ENCODE measurements at places on chromosomes 7 and 10.

- no peak for DNase-seq
Observed at GRCh38 chr7:72286519-72286918, 125.6 kb downstream of the CALN1 start.

DNA sequence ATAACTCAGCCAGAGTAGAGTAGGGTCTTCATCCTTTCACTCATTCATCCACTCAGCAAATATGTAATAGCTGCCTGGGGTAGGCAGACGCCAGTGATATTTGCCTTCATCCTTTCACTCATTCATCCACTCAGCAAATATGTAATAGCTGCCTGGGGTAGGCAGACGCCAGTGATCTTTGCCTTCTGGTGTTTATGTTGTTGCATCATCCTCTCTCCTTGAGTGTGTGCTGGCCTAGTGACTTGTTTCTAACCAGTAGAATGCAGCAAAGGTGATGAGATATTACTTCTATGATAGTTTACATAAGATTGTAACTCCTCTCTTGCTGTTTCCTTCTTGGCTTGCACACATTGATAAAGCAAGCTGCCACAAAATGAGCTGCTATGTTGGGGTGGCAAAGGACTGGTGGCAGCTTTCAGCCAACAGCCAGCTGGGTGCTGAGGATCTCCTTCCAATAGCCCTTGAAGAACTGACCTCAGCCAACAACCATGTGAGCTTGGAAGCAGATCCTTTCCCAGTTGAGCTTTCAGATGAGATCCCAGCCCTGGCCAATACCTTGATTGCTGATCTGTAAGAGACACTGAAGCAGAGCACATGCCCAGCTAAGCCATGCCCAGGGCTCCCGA lies 23.2 kb upstream of the MTPN start:
- no peak for DNase-seq

GRCh38 chr7:6228361-6229229 lies 43.8 kb downstream of the CYTH3 start:
- DNase-seq: no peak

DNA sequence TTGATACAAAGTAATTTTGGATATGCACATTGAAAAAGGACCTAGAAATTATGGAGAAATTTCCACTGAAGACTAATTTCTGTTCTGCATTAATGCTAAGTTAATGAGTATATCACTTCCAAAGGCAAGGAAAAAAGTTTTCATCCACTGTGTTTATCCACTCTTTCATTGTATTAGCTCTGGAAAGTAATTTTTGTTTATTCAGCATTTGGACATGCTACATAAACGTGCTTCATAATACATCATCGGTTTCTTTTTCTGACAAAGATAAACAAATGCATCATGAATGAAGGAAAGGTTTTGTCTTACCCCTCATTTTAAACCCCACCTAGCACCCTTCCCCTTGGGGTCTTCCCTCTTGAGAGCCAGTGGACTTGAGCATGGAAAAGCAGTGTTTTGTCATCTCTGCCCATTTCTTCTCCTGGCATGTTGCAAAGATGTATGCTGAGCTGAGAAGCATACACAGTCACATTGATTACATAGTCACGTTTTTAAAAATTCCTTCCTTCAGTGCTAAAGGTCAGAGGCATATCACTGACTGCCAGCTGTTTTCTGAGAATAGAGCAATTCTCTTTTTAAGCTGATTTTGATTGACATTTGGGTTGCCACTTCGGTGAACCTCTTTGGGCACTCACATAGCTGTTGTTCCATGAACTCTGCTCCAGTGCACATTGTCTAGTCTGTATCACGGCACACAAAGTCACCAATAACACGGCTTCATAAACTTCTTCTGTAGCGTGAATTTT lies 65.9 kb upstream of the C7orf33 start:
- DNase-seq: no peak

GRCh38 chr10:112579578-112579977 lies 132.6 kb downstream of the VTI1A start:
- no peak for DNase-seq

- DNase-seq: no peak
Observed at GRCh38 chr7:45919993-45920459, 1.0 kb downstream of the IGFBP3 start.

GRCh38 chr10:36448760-36449691 lies 676.4 kb upstream of the ANKRD30A start:
- no peak for DNase-seq

DNA sequence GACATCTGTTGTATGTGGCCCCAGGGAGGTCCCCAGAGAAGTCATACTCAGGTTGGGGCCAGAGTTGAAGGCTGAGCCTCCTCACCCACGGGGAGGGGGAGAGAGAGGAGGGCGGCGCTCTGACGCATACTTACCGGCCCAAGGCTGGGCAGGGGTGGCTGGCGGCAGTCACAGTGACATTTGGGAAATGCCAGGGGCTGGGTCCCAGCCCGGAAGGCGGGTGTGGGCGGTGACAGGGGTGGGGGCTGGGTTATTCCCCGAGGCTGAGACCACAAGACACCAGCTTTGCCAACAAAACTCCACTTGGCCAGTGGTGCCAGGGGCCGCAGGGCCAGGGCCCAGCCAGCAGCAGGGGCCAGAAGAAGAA lies 41.1 kb downstream of the RASGEF1A start:
- no peak for DNase-seq

DNA sequence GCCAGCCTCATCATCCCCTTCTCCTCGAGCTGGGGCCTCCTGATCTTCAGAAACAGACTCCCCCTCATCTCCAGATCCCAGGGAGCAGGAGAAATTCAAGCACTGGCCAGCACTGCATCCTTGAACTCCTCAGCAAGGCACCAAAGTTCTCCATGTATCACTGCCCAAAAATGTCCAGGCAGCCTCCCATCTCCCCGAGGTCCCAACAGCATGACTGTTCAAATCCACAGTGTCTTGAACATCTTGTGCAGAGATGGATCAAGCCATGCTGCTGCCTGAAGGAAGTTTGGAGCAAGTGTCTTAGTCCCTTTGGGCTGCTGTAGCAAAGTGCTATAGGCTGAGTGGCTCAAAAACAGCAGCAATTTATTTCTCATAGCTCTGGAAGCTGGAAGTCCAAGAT lies 115.5 kb upstream of the GALNT17 start:
- no peak for DNase-seq

DNA sequence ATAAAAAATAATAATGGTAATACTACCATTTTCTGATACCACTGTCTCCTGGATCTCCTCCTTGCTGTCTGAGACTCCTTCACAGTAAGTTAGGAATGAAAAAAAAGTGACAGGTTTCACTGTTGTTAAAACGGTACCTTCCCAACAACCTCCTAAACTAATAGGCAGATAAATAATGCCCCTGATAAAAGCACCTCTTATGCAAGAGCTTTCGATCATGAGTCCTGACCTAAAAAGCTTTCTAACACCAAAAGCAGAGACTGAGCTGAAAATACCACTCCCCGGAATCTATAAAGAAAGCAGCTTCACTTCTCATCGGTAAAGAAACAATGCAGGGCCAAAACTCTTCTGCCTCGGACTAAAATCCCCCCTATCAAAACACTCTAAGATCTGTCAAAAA lies 14.5 kb downstream of the PARD3 start:
- no peak for DNase-seq

- DNase-seq: no peak
Observed at GRCh38 chr10:131650169-131650705, 250.6 kb upstream of the PPP2R2D start.

DNA sequence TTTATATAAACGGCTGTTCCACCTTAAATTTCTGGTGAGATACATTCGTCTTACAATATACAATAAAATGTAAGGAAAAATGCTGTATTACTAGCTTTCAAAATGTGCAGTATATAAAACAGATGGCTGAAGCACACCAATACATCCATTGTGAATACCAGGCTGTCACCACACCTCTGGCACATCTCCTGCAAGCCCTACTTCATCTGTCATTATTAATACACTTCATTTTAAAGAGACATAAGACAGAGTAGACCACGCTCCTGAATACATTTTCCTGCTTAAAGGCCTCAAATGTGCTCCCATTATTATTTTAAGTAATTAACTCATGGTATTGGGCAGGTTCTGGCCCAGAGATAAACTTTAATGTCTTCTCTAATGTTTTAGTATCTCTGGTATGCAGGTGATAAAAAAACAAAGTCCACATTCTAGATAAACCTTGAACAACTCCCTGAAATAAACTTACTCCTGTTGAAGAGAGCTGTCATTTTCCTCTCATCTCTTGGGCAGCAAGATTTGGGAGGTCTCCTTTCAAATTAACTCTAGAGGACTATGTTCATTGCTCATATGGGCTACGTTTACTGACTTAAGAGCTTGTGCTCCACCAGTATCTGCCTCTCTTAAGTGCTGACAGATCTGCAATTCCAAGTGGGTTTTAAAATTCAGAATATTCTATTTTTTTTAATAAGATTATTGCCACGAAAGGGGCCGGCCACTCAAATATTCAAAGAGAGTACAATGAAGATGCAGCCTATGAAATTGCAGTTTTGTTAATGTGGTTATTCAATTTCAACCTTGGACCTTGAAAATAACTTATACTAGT lies 396.5 kb upstream of the SEMA3D start:
- DNase-seq: no peak

DNA sequence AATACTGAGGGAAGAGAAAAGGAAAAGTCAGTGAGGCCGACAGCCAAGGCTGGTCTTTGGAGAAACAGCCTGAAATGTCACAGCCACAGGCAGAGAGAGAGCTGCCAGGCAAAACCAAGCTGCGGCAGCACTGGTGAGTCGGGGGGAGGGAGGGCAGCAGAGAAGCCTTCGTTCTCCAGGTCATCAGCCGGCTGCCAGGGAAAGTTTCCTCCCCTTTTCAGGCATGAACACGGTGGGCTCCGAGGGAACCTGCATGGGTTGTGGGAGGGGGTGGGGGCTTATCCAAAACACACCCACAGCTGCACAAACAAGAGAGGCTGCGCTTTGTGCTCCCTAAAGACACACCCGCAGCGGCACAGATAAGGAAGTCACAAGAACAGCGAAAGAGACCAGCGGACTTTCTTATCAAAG lies 62.3 kb upstream of the NKX6-2 start:
- no peak for DNase-seq

- DNase-seq: no peak
Observed at GRCh38 chr7:8018961-8019360, 50.4 kb downstream of the GLCCI1 start.

GRCh38 chr7:70376561-70377031 lies 755.3 kb upstream of the GALNT17 start:
- no peak for DNase-seq

- no peak for DNase-seq
Observed at GRCh38 chr7:25109276-25109675, 15.8 kb downstream of the CYCS start.

- DNase-seq: no peak
Observed at GRCh38 chr7:134836447-134836846, 57.0 kb downstream of the CALD1 start.

DNA sequence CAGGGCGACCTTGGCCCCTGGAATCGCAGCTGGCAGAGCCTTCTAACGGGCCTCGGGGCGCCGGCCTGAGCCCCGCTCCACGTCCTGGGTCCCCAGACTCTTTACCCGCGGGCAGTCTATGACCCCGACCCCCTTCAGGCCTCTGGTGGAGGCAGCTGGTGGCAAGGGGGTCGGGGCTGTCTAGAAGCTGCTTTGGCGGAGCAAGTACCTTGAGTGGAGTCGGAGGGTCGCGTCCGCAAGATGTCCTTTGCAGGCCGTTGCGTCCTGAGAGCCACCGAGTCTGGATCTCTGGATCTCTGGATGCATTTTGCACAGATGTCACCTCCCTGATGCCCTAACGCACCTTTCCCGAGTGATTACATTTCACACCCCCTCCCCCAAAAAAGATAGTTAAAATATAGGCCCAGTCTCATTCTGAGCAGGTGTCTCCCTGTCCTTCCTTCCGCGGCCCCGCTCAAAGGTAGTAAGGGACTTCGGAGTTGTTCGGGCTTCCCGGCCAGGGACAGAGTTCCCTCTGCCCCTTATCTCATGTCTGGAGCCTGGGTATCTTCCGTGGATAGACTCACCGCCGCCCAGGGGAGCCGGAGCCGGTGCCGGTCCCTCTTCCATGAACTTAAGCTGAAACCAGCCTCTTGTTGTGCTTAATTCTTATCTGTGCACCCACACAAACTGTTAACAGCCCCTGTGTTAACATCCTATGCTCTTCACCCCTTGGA lies 457 bp downstream of the ACADSB start:
- no peak for DNase-seq

DNA sequence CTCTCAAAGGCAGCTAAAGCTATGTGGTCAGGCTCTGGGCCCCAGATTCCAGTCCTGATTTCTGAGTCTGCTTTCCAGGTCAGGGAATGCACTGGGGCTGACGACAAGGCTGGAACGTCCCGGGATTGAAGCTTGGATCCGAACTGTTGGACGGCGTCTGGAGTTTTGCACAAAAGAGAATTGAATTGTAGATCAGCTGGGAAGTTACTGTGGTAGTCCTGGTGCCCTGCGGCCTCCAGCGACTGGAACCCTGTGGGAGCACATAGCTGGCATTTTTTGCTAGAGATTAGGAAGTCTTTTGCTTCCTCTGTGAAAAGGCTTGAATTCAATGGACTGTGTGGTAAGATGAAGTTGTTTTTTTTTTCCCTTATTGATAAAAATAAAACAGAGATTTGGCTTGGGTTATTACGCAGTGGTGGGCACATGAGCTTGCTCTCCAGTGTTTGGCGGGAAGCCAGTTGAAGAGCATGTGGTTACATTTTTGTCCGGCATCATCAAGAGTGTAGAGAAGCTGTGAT lies at the start of gene HK1:
Gene HK1 (plus strand): TSS at position 51 of the 518 bp plus-strand sequence.
- DNase-seq: no peak

DNA sequence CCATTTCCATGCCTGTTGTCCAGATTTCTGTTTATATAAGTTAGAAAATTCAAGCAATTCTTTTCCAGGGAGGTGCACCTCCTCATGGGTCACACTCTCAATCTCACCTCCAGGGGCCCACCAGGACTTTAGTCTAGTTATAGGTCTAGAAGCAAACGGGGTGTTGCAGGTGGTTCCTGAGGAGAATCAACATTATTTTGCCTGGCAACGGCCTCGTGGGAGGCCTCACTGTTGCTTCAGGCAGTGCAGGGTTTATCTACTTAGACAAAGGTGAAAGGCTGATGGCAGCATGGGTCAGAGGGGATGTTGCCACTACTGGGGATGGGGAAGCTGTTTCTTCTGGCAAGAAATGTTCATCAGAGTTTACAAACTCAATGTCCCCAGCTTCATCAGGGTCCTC lies 56.7 kb upstream of the LRRC18 start:
- DNase-seq: no peak

- DNase-seq: peak; percentile 36
Observed at GRCh38 chr10:5317547-5318107, 47.1 kb upstream of the UCN3 start.

GRCh38 chr7:157866336-157866924 lies 529.6 kb downstream of the DNAJB6 start:
- DNase-seq: no peak

DNA sequence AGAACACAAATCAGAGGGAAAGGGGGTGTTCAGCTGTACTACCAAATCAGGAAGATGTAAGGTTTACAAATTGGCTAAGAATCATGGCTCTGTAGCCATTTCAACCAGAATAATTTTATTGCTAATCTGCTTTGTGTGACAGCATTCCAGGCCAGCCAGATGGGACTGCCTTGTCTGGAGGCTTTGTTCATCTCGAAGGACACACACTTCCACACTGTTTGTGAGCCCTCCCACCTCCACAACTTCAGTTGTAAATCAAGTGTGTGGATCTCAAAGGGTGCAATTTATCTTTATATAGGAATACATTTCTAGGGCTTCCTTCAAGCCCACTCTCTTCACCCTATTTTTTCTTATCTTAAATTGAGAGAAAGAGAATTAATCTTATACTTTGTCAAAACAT lies 6.9 kb upstream of the OIT3 start:
- no peak for DNase-seq

- DNase-seq: no peak
Observed at GRCh38 chr10:8035641-8036470, 18.6 kb upstream of the GATA3 start.
